ACHN (cell line): ENCODE measurements at places on chromosomes 5 and 9.

DNA sequence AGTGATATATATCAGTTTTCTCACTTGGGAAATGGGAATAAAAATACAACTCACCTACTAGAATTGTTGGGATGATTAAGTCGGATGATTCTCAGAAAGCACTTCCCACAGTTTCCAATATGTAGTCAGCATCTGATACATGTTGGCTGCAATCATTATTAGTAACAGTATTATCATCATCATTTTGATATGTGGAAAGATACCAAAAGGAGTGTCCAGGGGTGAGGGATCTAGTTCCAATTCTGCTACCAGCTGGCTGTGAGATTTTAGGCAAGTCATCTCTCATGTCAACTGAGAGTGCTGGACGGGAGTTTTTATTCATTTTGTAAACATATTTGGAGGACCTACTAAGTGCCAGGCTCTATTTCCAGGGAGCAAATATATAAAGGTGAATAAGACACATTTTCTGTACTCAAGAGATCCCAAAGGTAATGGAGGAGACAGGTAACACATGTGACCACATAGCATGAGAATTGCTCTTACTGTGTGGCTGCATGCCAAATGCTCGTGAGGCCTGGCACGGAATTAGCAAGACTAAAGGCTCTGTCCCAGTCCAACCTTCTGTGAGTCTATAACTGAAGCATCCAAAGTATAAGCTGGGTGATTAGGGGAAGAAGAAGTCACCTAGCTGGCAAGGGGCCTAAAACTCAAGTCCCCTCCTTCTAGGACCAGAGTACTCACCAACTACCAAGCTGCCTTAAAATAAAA is 83.0 kb downstream of the GRIA1 start:
- DNase-seq = no peak

GRCh38 chr5:61020415-61020814 is 75.4 kb downstream of the NDUFAF2 start:
- no peak for DNase-seq

DNA sequence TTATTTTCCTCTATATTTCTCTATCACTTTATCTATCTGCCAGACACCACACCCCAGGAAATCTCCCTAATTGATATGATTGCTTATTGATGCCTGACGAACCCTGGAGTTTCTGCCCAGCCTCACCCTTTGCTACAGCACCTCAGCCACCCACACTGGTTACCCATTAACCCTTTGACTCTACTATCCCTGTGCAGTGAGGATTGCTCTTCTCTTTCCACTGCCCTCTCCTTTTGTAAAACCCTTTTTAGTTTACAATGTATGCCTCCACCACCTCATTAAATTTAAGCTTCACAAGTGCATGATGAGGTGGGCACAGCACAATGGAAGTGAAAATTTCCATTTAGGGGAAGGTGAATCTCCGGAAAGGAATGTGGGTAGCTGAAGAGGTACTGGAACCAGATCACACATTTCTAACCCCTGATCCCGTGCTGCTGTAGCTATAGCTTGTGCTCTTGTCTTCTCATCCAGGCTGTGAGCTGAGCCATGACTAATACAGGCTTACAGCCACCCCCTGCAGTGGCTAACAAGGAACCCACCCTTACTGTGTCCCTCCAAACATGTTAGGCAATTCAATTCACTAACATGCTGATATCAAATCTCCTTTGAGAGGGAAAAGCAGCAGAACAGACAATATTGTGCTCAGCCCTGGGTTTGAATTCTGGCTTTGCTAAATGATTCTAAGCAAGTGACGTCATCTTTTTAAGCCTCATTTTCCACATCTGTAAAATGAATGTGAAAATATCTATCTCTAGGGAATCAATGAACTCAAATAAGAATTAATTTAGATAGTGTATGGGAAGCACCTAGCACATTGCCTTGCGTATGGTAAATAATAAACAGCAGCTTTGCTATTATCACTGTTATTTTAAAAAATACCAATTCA is 186.9 kb upstream of the TRIM32 start:
- peak; percentile 87 for DNase-seq

GRCh38 chr9:34125681-34126206 is 754 bp downstream of the DCAF12 start:
- DNase-seq = peak; percentile 27

DNA sequence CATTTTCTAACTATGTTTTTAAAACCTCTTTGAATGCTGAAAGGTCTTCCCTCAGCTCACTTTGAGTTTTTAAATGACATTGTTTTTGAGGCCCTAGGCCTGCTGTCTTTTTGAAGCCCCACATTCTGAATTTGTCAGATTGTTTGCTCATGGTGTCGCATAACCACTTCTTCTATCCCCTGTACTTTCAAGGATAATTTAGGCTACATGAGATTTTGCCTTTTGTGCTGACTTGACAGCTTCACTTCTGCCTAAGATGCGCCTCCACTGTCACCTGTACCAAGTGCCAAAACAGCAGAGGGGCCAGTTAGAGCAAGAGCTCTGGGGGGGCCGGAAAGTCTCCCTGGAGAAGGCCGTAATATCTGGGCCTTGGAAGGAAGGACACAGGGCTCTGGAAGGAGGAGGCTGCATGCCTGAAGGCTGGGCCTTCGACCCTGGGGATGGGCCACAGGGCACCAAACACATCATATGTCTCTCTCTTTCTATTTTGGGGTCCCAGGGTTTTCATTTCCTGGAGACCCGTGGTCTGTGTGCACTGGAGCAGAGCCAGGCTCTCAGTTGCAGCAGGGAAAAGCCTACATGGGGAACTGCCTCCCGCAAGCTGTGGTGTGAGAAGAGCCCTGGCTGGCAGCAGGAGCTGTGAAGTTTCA is 49.1 kb downstream of the NDST1 start:
- DNase-seq = no peak

- DNase-seq = no peak
Measured at GRCh38 chr5:124456249-124456648, 290.2 kb downstream of the ZNF608 start.

- DNase-seq = no peak
Measured at GRCh38 chr5:65478336-65478735, 3.4 kb downstream of the ADAMTS6 start.

- no peak for DNase-seq
Measured at GRCh38 chr9:93634311-93635185, 58.2 kb downstream of the PHF2 start.

- peak; percentile 37 for DNase-seq
Measured at GRCh38 chr9:130713286-130713960, 19.8 kb downstream of the EXOSC2 start.

- DNase-seq = no peak
Measured at GRCh38 chr5:180339583-180340183, 13.5 kb downstream of the GFPT2 start.

DNA sequence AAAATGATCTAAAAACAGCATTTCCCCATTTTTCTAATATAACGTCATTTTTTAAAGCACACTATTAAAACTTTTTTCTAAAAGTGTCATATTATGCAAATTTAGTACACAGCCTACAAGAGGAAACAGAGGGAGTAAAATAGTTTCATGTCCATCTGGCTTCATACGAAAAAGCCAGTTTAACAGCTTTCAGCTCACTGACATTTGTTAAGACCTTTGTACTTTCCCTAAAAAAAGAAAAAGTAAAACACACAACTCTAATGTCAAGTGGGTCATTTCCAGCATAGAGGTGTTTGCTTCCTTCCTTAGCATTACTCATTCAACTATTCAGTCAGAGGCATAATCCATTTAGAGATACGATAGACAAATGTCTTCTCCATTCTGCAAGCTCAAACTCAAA is 49.4 kb downstream of the ABHD17B start:
- DNase-seq = no peak
